Small intestine (tissue), 16 donors: ENCODE measurements at places on chromosomes 4 and X.
A peak's percentile ranks its signal among the peaks of the same experiment; 100 is the strongest.

DNA sequence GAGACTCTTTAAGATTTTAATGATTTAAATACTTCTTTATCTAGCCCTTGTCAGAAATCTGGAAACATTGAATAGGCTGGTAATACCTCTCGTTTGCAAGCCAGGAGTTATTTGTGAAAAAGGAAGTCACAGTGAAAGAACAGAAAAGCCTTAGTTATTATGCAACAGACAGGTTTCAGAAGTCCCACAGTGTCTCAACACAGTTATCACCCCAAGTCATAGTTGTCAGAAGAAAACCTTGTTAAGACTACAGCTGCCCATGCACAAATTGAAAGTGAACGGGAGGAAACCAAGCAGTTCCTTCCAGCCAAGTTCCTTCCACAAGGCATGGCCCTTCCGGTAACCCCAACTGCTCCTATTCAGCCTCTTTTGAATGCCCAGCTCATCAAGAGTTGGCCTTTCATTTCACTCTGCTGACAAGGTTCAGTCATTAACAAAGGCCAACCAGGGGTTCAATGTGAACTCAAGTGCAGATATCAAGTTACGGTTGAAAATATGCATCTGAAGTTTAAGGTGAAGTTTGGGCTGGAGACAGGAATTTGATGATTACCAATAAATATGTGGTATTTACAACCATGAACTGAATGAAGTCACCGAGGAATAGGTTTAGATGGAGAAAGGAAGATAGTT lies 15.6 kb downstream of the ALPK1 start:
- DNase-seq: no peak

DNA sequence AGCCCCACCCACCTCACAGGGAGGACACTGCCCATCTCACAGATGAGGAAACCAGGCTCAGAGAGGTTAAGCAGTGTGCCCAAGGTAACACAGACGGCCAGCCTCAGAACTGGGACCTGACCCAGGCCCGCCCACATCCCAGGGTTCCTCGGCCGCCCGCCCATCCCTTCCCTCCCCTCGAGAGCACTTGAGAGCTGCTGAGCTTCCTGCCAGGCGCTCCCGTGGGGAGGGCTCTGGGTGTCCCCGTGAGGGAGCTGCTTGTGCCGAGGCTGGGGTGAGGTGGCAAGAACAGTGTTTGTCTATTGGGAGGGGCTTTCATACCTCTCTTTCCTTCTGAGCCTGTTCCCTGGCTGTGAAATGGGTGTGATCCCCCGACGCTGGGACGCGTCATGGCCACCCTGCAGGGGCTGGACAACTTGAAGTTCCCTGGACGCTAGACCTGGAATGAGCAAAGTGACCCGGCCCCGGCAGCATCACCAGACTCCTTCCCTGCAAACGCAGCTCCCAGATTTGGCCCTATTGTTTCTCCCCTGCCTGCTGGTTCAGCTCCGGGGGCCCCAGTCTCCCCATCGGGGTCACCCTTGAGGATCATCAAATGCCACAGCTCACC lies 204.9 kb downstream of the AFAP1 start:
- no peak for DNase-seq

- DNase-seq: no peak
These were observed 33.1 kb upstream of the CDKN2AIP start for GRCh38 chr4:183411291-183411861.

DNA sequence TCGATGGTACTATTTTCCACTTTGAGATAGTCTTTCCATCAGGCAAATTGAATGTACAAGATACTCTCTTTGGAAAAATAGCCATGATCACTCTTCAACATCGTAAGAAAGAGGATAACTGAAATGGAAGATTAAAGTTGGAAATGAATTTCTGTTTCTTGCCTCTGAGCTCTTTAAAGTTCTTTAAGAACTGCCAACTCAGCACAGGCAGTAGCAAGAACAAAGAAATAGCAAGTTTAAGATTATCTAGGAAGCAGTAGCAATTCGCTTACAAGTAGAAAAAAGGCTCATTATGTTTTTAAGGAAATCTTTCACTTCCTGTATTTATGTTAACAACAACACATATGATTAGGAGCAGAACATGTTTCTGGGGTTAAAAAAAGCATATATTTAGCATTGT lies 127.6 kb downstream of the CDS1 start:
- DNase-seq: no peak

- DNase-seq: peak; percentile 29
These were observed 303.1 kb downstream of the ARHGAP24 start for GRCh38 chr4:85777908-85778631.

- DNase-seq: peak; percentile 50
These were observed 541.4 kb downstream of the ADGRL3 start for GRCh38 chr4:61741327-61742096.

DNA sequence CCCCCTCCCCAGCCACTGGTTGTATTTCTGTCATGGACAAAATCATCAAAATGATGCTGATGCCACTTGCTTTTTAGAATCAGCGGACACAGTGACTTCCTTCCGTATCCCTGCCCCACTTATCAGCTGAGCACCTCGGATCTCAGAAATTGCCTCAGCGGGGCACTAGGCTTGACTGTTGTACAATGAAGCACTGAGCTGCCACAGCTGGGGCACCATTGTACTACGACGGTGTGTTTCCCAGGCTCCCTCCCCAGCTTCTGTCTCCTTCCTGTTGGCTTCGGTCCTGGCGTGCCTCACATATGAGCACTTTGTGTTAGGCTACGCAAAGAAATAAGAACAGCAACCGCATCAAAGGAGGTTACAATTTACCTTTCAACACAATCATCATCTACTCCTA lies 82.4 kb downstream of the F11 start:
- no peak for DNase-seq

GRCh38 chr4:133802359-133803140 lies 399.0 kb downstream of the PABPC4L start:
- DNase-seq: no peak

- no peak for DNase-seq
These were observed 14.4 kb downstream of the UVSSA start for GRCh38 chr4:1361431-1361830.

DNA sequence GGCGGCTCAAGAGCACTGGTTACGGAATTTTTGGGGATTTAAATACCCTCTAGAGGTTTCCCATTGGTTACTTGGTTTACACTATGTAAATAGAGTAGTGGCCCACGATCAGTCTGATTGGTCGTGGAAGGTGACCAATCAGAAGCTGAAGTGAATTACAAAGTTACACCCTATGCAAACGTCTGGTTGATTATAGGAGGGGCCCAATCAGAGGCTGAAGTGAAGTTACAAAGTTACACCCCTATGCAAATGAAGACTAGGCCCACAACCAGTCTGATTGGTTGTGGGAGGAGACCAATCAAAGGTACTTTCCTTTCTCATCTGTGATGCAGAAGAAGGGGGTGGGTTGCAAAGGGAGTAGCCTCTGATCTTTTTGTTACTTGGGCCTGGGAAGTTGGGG lies 45.1 kb upstream of the HSD17B10 start:
- DNase-seq: no peak

DNA sequence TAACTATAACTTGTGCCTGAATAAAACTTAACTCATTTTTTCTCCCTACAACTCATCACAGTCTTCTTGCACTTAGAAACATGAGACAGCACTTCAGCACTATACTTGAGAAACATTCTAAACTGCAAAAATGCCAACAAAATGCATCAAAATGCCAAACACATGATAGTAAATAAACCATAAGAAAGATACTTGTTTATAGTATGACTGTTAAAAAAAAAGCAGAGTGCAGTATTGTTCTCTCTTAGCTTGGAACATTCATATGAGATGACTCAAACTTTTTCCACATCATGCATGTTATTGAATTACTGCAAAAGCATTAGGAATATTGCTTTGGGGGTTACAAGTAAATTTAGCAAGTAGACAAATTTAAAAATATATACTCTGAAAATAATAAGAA lies 135.7 kb upstream of the ANXA10 start:
- no peak for DNase-seq

DNA sequence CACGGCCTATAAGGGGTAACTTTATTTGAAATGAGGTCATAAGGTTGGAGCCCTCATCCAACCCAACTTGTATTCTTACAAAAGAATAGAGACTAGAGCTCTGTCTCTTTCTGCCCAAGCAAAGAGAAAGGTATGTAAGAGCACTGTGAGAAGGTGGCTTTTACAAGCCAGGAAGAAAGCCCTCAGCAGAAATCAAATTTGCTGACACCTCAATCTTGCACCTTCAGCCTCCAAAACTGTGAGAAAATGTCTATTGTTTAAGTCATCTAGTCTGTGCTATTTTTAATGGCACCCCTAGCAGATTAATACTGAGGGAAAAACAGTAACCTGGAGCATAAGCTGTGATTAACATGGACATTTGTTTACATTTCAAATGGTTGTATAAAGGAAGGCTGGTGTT lies 860.7 kb downstream of the PCDH7 start:
- no peak for DNase-seq

DNA sequence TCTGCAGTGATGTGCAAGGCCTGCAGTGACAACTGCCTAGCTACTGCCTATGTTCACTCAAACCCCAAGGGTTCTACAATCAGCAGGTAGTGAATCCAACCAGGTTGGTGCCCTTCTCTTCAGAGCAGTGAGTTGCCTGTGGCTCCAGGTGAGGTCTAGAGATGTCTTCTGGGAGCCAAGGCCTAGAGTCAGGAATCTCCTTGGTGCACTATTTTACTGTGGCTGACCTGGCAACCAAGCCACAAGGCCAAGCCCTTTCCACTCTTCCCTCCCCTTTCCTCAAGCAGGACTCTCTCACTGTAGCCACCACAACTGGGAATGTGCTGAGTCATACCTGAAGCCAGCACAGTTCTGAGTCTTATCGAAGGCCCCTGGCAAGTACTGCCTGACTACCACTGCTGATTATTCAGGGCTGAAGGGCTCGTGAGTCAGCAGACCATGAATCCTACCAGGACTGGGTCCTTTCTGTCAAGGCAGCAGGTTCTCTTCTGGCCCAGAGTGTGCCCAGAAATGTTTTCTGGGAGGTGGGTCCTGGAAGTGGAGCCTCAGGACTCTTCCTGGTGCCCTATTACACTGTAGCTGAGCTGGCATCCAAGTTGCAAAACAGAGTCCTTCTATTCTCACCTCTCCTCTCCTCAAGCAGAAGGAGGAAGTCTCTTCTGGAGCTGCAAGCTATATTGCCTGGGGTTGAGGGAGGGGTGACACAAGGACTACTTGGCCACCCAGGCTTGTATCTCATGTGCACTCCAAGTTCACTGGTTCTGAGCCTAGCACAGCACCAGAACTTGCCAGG lies 111.6 kb downstream of the BTC start:
- DNase-seq: peak; percentile 71

- DNase-seq: no peak
These were observed 146.7 kb upstream of the PSAPL1 start for GRCh38 chr4:7581477-7581876.

DNA sequence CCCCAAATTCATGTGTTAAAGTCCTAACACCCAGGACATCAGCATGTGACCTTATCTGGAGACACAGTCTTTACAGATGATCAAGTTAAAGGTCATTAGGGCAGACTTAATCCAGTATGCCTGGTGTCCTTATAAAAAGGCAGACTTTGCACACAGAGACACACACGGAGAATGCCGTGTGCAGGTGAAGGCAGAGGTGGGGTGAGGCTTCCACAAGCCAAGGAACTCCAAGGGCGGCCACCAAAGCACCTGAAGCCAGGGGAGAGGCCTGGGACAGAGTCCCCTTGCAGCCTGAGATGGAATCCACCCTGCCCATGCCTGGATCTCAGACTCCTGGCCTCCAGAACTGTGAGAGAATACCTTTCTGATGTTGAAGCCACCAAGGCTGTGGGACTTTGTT lies 26.1 kb upstream of the SORCS2 start:
- peak; percentile 59 for DNase-seq

DNA sequence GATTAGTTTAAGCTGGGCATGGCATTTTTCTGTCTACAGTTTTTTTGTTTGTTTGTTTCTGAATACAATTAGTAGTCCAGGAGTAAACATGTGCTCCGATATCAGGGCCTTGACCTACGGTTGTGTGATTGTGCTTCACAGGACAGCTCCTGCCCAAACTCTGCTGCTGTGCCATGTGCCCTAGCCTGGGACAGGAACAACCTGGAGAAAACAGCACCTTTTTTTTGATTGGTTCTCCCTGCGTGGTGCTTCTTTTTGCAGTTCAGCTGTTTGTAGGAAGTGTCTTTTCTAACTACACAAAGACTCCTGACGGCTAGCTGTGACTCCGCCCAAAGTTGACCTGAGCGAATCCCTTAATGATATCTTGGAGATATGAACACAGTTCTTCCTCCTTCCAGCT lies 158.8 kb downstream of the ATP10D start:
- DNase-seq: no peak

DNA sequence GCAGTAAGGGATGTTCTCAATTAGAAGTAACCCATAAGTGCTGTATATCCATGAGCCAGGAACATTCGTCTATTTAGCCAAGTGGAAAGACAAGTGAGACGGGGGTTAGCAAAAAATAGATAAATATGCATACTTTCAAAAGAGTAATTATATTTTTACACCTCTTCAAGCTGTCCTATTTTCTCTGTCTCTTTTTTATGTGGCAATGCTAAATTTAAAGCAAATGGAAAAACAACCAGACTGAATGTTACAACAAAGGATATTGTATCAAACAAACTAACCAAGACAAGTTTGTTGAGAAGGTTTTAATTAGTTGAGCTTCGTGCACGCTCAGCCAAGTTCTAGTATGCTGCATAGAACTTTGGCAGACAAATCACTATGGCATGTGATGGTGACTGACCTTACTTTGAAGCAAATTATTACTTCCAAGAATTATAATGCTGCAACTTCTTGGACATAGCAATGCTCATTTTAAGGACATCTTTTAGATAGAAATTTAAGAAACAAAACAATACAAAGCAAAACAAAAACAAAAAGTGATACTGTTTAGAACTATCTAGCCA lies 61.4 kb upstream of the TMEM150C start:
- no peak for DNase-seq
